Activated T-cell treated with anti-CD3 and anti-CD28 coated beads for 24 hours (primary cell): ENCODE measurements at places on chromosomes 7 and 10.
A peak's percentile ranks its signal among the peaks of the same experiment; 100 is the strongest.

- no peak for DNase-seq
Observed at GRCh38 chr10:49080071-49080470, 35.3 kb downstream of the VSTM4 start.

GRCh38 chr7:114922026-114922651 is at the start of gene MDFIC:
MDFIC (plus strand) TSS chr7:114922094; CDS start chr7:114923034, 940 bp downstream.
- DNase-seq, result peak; percentile 54

DNA sequence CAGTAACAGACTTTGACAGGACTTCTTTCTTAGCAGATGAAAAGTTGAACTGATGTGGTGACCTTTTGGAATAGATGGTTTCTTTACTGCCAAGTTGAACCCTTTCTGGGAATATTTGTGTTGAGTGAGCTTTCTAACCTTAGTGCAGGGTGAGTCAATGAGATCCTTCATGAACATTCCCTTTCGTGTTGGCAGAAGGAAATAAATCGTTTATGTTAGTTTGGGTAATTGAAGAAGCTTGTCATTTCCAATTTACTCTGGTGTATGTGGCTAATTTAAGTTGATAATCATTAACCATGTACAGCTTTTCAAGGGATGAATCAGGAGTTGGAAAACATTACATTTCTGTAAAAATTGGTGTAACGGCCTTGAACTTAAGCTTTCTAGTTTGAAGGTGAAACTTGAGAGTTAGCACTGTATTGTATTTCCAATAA is 43.4 kb downstream of the PTTG1IP2 start:
- DNase-seq, result no peak

DNA sequence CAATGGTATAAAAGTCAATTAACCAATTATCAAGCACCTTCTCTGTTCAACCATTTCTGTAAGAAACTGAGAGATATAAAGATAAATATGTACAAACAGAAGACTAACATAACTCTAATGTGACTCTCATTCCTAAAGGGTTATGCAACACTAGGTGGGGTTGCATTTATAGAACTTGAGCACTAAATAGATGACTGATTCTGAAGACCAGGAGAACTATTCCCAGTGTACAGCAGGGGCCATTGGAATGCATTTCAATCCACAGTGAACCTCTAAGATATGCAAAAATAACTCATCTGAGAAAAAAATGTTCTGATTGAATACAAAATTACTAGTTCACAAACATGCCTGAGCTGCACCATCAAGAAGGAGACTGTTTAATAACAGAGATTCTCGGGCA is 341.2 kb upstream of the STEAP1 start:
- no peak for DNase-seq

GRCh38 chr7:155017834-155018233 is 14.9 kb upstream of the PAXIP1 start:
- DNase-seq, result no peak

- no peak for DNase-seq
Observed at GRCh38 chr10:98295401-98295811, 27.4 kb upstream of the LOXL4 start.

DNA sequence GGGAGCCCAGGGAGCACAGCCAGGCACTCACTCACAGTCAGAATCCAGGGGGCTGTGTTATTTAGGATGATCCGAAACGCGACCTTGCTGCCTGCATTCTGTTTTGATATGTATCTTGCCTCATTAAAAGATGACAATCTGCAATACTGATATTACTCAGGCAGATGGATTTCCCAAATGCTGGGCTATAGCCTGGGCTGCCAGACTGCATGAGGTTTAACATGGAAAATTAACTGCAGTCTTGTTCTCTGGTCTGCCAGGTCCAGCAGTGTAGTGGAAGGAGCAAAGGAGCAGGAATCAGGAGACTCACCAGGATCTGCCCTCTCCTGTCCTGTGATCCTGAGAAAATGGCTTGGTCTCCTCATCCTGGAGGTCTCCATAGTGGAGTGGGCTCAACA is 258.1 kb downstream of the PAXIP1 start:
- DNase-seq, result no peak

- no peak for DNase-seq
Observed at GRCh38 chr10:32985775-32986350, 27.8 kb upstream of the ITGB1 start.

GRCh38 chr10:97822261-97822687 is 27.4 kb upstream of the GOLGA7B start:
- no peak for DNase-seq

GRCh38 chr7:96921231-96921630 is 84.1 kb upstream of the DLX6 start:
- DNase-seq, result no peak
